ENCODE measurements at places on chromosomes 6 and 20. TPM values are rescaled to one million over a fixed set of nuclear protein-coding genes. Genes with fewer than 3 reads are reported as not detected.

DNA sequence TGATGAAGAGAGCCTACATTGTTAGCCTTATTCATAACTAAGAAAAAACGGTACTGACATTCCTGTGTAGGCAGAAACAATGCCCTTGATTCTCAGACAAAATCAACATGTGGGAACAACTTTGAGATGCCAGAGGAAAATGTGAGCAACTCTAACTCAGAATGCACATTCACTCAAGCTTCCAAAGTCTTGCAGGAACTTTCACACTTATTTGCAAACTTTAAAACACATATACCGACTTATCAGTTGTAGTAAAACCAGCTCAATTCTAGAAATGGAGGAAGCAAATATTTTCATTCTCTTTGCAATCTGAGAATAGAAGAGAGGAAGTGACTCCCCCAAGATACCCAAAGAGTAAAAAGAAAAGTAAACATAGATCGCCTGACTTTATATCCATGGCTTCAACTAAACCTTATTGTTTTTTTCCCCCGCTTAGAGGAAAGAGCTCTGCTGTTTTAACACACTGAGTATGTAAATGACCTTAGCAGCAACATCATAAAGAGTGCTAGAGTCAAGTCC, 117.6 kb downstream of the EPB41L2 start:
- DNase-seq, result no peak

DNA sequence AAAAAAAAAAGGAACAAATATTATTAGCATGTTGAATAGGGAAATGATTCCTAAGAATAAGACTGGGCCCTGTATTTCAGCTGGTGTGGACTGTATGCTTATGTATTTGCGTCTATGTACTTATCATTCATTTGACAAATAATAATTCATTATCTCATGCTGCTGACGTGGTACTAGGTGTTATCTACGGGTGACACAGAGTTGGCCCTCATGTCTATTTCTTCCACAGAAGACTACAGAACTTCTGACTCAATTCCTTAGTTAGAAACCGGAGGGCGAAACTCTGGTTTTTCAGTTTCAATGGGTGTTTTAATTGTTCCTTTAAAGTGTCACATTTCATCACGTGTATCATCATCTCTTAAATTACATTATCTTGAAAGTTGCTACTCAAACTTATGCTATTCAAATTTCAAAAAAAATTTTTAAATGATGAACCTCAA, 305.9 kb downstream of the CLIC5 start:
- no peak for DNase-seq

DNA sequence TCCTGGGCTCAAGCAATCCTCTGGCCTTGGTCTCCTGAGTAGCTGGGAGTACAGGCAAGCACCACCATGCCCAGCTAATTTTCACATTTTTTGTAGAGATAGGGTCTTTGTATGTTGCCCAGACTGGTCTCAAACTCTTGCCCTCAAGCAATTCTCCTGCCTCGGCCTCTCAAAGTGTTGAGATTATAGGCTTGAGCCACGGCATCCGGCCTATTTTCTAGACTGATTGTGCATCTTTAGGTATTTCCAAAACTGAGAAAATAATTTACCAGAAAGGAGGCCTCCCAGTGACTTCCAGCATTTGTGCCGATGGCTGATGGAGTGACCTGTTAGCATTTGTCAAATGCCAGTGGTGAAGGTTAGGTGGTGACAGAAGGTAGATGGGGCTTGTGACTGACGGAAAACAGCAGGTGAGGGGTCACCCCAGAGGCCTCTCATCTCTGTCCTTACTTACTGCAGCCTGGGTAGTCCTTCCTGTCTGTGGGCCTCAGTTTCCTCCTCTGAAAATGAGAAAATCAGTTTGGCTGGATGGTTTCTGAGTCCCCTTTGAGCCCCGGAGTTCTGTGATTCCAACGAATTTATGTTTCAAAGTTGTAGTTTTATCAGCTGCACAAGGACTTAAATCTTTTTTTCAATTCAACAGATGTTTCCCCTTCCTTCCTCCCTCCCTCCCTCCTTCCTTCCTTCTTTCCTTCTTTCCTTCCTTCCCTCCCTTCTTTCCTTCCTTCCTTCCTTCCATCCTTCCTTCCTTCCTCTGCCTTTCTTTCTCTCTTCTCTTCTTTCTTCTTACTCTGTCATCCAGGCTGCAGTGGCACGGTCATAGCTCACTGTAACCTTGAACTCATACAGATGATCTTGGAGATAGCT, 53.5 kb downstream of the TGM2 start:
- peak; percentile 13 for DNase-seq

- DNase-seq, result no peak
Observed at GRCh38 chr6:102015431-102015830, 621.9 kb downstream of the GRIK2 start.

DNA sequence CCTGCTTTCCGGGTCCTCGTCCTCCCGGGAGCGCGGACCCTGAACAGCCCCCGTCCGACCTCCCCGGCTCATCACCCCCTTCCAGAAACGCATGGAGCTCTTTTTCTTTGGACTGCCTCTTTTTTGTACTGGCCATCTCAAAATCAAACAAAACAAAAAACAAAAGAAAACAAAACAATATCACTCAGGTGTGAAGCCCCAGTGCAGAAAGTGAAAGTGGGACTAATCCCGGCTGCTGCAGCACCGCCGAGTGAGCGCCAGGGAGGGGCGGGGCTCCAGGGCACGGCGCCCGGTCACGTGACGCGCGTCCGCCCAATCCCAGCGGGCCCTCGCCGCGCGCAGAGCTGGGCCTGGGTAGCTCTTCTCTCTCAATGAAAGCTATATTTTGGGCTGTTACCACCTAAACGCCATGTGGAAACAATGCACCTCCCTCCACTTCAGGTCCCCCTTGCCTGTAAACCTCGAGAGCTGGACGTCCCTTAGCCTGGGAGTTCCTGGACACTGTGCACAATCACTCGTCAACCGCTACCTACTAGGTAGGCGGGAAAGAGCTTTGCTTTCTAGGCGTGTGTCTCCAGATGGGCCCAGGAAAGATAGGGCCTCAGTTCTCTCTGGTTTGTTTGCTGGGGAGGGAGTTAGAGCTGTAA, 93.7 kb upstream of the PRDM1 start:
- DNase-seq, result no peak

GRCh38 chr6:17904491-17905120, 82.8 kb downstream of the KIF13A start:
- DNase-seq, result no peak

DNA sequence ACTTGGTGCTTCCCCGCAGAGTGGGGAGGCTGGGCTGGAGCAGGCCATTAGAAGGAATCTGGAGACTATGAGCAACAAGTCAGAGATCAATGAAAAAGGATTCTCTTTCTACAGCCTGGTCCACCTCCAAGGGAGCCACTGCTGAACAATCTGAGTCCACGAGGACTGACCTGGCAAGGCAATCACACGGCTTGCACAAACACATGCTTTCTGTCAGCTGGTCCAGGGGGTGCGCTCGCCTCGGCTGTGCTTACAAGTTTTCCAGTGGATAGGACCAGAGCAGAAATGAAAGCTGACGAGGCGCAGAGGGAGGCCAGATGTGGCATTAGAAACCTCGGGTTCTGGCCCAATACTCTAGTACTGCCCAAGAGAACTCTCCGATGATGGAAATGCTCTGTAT, 18.1 kb downstream of the KCNK5 start:
- no peak for DNase-seq

DNA sequence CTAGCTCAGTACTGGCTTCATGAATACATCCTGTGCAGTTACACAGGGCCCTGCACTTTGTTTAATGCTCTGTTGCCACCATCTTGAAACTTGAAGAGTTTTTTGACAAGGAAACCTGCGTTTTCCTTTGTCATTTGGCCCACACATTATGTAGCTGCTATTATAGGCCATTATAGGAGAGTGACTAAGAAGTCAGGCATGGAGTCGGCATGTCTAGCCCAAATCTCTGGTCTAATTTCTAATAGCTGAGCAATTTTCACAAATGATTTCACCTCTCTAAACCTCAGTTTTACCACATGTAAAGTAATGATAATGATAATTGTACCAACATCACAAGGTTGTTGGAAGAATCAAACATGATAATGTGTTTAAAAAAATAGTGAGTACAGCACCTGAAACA, 67.1 kb upstream of the MYLIP start:
- no peak for DNase-seq

Gene SLC12A5
- 5.9 TPM for total RNA-seq

Gene SLC17A1
- not detected for total RNA-seq

Gene GRM1
- total RNA-seq, result 1.3 TPM

Gene KCNQ2
- 88.6 TPM for total RNA-seq

Gene PCK1
- total RNA-seq, result not detected

Gene SGK1
- total RNA-seq, result 18.4 TPM

Gene PRSS35
- total RNA-seq, result 2.9 TPM

Gene FAM83C
- total RNA-seq, result not detected

Gene TTK
- 62.2 TPM for total RNA-seq

Gene COQ3
- total RNA-seq, result 16.2 TPM

Gene C6orf120
- total RNA-seq, result 29.1 TPM

Gene C6orf58
- total RNA-seq, result not detected

Data from H1 (cell line).